Stimulated activated CD4-positive, alpha-beta T cell treated with anti-CD3 and anti-CD28 coated beads, Interleukin-15, amount 100 ng/mL, for 24 hours (primary cell): ENCODE measurements at places on chromosomes 2 and 18.

DNA sequence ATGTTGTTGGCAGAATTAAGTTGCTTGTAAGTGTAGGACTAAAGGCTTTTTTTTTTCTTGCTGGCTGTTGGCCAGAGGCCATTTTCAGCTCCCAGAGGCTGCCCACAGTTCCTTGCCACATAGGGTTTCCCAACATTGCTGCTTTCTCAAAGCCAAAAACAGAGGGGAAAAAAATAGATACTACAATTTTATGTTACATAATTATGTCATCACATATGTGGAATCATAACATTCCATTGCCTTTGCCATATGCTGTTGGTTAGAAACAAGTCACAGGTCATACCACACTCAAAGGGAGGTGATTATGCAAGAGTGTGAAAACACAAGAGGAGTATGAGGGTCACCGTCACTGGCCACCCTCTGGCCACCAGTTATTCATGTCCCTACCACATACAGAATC lies 154.5 kb downstream of the RTN4 start:
- DNase-seq: no peak

GRCh38 chr2:8885449-8886201 lies 48.2 kb upstream of the KIDINS220 start:
- DNase-seq: no peak

- no peak for DNase-seq
These were observed 63.5 kb upstream of the RASGRP3 start for GRCh38 chr2:33412920-33413319.

GRCh38 chr2:130393318-130393910 lies 37.6 kb downstream of the PTPN18 start:
- DNase-seq: no peak

GRCh38 chr18:34990597-34990996 lies 50.6 kb upstream of the MAPRE2 start:
- DNase-seq: no peak

GRCh38 chr18:4284528-4284927 lies 170.6 kb downstream of the DLGAP1 start:
- no peak for DNase-seq

DNA sequence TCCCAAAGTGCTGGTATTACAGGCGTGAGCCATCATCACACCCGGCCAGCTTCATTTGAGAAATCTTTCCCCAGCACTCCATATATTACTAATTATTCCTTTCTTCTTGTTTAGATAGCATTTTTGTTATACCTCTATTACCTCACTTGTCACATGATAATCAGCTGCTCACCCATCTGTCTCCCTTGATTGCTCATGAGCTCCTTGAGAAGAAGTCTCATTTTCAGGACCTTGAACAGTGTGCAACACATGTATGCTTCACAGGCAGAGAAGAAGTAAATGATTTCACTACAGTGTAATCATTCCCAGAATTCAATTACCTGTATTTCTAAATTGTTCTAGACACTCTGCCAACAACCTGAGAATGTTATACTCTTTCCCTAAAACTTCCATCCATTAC lies 6.2 kb downstream of the PAIP2B start:
- no peak for DNase-seq

GRCh38 chr18:74290794-74291471 lies 830 bp downstream of the CYB5A start:
- DNase-seq: no peak

DNA sequence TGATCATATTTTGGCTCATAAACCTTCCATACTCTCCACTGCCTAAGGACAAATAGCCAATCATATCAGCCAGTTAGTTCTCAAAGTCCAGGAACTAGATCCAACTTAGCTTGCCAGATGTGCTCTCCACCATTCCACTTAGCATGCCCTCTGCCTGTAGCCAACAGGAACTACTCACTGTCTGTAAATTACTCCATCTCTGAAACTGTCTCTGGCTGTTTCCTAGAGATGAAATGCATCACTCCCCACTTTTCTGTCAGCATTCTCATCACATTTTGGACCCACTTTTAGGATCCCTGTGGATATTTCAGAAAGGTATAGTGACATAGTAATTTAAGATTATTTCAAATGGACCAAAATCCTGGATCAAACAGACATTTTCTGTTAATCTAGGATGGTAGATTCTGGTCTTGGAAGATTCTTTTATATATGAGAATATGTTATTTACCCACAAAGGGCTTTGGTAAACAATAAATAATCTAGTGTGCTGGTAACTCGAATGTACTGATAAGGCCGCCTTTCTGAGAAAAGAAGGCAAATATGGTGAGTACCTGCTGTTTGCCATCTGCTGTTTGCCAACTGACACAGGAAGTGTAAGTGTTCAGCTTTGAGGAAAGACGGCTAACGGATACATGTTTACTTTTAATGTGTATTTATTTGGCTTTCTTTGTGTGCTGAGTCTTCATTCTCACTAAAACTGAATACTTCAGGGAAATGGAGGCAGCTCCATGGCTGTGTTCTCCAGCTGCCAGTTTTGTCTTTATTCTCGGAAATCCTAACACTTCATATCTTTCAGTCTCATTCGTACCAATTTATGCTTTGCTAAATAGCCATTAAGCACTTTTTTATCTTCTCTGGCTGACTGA lies 79.5 kb downstream of the EVA1A start:
- DNase-seq: no peak
